ENCODE measurements at places on chromosomes 16 and 17.
A peak's percentile ranks its signal among the peaks of the same experiment; 100 is the strongest.

DNA sequence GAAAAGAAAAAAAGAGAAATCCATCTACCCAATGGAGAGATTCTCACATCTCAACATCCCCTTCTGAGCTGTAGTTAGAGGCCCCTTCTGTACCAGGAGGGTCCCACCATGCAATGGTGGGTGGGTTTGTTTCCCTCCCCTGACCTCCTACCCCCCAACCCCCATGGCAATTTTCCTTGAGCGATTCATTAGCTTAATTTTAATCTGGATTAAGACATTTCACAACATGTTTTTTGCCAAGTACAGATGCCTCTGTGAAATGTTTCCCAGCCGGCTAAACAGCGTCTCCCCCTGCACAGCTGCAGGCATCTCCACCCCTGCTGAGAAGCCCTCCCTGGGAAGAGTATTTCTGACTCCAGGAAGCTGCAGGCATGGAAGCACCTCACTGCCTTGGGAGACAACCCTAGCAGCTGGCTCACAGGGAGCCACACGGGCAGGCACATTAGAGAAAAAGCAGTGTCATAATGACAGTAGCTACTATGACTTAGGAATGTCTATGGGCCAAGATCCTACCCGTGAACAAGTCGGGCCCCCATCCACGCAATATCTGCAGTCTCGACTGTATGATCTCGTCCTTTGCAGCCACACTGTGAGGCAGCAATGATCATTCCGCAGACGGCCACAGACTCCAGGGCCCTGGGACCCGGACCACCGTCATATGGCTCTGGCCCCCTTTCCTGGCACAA is 117.3 kb downstream of the ADCY9 start:
- no peak for DNase-seq

DNA sequence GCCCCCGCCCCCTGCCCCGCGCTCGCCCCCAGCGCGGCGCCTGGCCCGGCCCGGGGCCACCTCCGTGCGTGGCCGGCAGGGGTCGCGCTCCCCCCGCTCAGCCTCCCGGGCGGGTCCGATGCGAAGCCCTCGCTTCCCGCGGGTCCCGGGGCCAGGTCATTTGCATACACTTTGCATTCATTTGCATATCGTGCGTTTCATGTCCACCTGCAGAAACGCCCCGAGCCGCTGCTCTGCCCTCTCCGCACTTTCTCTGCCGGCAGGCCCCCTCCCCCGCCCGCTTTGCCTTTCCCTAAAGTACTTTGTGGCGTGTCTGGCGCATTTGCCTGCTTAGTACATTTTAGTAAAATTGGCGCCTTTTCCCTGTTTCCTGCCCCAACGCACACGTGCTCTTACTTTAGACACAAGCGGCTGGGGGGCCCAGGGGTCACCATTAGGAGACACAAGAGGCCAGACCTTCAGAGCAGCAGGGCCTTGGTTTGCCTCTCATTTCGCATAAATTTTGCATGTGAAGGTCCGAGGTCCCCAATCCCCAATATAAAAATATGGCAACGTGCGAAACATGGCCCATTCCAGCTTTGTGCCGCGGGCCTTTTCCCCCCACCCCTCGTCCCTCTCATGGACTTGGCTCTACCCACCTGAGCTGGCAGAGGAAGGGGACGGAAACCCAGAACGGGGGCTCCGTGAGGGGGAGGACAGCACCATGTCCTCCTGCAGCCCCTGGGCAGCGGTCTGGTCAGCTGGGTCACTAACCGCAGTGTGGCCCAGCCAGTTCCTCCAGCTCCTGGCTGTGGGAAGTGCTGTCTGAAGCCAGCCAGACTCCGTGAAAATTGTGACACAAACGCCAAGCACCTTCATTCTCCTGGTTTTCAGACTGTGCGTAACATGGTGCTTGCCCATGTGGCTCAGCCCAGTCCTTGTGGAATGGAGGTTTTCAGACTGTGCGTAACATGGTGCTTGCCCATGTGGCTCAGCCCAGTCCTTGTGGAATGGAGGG is 34.8 kb downstream of the CBFA2T3 start:
- peak; percentile 70 for DNase-seq

DNA sequence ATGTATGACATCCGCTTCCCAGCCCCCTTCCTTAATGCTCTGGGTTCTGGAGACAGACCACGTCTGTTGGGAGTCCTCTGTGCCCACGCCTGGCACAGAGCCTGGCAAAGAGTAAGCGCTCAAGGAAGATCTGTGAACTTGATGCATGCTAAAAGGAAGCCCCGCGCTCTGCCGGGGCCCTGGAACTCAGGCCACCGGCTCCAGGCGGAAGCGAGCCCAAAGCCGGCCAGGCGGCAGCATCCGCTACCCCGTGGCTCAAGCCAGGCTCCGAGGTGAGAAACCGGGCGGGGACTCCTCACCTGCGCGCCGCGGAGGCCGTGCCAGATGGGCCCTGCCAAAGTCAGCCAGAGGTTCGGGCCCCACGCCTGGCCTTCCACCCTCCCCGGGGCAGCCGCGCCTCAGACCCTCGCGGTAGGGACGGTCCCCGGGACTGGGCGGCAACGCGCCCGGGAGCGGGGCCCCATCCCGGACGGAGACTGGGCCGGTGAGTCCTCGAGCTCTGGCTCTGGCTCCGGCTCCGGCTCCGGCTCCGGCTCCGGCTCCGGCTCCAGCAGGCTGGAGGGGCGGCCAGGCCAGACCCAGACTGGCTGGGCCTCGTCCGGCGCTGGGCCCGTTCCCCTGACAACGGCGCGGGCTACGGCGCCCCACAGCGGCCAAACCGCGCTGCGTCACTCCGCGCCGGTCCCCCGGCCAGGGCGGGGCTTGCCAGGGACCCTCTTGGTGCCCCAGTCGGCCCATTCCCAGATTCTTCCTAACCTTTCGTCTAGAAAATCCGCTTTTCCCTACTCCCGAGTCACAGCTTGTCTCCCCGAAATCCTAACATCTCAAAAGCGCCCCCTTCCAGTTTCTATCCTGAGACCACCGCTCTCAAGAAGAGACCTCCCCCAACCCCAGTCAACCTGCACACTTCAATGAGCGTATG is at the start of gene ZDHHC1:
Gene ZDHHC1 (minus strand): TSS at position 606 of the 922 bp plus-strand sequence. CDS start 8,702 bp downstream, outside the sequence.
- DNase-seq, result peak; percentile 82

GRCh38 chr16:27632216-27632615 is 82.3 kb downstream of the KATNIP start:
- DNase-seq, result no peak

DNA sequence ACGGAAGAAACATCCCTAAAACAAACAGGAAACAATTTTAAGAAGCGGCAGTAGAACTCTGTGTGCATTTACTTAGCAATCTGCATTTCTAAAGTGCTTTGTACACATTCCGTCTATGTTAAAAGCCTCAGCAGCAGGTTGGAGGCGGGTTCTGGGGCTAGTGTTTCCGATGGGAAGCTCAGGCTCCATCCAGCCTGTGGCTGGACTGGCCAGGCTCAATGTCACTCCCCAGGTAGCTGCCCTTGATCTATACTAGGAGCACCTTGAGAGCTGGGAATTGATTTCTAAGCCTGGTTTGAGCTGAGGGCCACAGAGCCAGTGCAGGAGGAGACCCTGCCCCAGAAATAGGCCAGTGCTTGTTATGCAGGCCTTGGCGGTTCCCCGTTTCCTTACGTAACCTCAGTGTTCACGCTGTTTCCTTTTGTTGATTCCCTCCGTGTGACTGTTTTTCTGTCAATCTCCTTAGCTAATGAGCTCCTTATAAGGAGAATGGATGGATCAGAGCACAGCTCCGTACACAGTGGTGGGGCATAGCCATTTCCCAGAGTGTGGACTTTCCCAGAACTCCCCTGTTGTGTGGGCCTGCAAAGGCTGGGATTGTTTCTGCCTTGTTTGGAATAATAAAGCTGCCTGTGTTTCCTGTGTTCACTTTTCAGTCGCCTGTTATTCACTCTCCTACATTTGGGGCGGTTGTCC is 21.4 kb downstream of the ADORA2B start:
- DNase-seq, result no peak

- peak; percentile 34 for DNase-seq
These were observed 8.4 kb downstream of the MPRIP start for GRCh38 chr17:17050346-17051345.

GRCh38 chr17:73240561-73240960 is 21.1 kb downstream of the CPSF4L start:
- no peak for DNase-seq

DNA sequence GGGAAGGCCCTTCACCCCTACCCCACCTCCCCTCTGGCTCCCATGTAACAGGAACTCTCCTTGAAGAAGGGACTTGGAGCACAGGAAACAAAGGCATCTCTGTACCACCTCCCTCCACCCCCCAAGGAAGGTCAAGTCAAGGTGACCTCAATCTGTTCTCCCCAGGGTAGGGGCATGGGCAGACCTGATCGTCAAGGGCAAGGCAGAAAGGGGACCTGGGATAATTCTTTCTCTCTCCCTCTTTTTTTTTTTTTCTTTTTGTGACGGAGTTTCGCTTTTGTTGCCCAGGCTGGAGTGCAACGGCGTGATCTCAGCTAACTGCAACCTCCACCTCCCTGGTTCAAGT is 4.3 kb upstream of the STAT5A start:
- no peak for DNase-seq

GRCh38 chr16:35252356-35252936 is 1793.0 kb downstream of the TP53TG3F start:
- DNase-seq, result no peak

GRCh38 chr17:34885076-34885475 is 76.2 kb downstream of the CCT6B start:
- DNase-seq, result no peak

DNA sequence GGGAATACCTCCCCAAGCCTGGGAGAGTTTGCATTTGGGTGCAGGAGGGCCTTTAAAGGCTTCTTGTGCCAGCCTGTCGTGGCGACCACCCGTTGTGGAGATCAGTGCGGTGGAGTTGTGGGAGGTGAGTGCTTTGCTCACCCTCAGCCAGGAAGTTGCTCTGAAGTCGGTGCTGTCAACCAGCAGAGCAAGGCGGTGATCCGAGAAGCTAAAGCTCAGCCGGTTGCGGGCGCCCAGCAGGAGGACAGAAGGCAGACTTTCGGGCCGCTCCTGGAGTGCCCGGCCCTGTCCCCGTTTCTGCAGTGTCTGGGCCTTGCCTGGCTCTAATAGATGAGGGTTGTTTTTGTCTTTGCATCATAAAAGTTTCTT is 1.4 kb downstream of the UBE2I start:
- no peak for DNase-seq

GRCh38 chr16:80691111-80691741 is 113.2 kb downstream of the CDYL2 start:
- no peak for DNase-seq

GRCh38 chr16:28025631-28026030 is 37.9 kb downstream of the GSG1L start:
- no peak for DNase-seq

DNA sequence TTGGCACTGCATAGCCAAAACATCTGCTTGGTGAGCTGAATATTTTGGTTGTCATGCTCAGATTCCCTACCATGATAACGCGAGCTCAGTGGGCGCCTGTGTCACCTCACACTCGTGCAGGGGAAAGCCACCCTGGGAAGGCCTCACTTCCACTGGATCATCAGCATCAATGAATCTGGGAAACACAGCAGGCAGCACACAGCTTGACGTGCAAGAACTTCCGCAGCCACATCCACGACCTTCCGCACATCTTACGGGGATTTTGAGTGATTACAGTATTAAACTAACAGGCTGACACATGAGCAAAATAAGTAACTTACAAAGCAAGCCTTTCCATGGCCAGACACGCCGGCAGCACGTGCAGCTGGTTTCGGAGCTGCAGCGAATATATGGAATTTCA is 54.7 kb upstream of the FOXF1 start:
- DNase-seq, result no peak

- no peak for DNase-seq
These were observed 11.7 kb downstream of the SAMD14 start for GRCh38 chr17:50118076-50118827.

DNA sequence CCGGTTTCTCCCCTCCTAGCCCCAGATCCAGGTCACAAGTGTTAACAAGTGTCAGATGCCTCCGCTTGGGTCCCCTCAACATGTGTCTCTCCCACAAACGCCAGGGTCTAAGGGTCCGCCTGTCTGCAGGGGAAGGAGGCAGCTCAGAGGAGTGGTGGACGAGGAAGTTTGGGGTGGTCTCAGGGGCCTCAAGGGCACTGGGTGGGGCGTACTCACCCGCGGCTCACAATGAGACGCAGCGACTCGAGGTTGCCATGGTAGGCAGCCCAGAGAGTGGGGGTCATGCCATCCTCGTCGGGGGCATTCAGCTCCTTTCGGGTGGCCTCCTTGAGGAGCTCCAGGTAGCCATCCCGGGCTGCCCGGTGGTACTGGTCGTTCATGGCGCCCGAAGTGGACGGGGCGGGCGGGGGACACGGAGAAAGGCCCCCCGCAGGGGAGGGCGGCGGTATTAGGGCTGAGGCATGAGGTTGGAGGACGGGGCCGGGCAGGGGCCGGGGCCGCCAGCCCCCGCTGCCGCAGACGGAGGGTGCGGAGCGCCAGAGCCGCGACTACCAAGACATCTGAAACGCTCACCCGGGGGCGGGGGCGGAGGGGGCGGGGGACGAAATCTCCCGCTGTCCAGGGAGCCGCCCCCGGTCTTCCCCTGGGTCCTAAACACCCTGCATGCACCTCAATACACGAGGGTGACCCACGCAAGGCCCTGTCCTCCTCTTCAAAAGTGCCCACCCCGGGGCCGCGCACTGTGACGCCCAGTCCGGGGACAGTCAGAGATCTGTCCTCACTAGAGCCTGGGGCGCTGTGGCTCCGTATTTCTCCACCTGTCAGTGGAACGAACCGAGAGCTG is at the start of gene USH1G:
Gene USH1G (minus strand): TSS at position 562 of the 844 bp plus-strand sequence. CDS start 182 bp downstream, at position 380.
- no peak for DNase-seq

GRCh38 chr16:28196387-28196987 is 15.3 kb downstream of the XPO6 start:
- no peak for DNase-seq

- DNase-seq, result no peak
These were observed 7.4 kb downstream of the RPL13 start for GRCh38 chr16:89567656-89568594.

- no peak for DNase-seq
These were observed 2.9 kb upstream of the EMP2 start for GRCh38 chr16:10583269-10583668.

GRCh38 chr16:22340945-22341344 is 33.5 kb downstream of the CDR2 start:
- DNase-seq, result no peak

DNA sequence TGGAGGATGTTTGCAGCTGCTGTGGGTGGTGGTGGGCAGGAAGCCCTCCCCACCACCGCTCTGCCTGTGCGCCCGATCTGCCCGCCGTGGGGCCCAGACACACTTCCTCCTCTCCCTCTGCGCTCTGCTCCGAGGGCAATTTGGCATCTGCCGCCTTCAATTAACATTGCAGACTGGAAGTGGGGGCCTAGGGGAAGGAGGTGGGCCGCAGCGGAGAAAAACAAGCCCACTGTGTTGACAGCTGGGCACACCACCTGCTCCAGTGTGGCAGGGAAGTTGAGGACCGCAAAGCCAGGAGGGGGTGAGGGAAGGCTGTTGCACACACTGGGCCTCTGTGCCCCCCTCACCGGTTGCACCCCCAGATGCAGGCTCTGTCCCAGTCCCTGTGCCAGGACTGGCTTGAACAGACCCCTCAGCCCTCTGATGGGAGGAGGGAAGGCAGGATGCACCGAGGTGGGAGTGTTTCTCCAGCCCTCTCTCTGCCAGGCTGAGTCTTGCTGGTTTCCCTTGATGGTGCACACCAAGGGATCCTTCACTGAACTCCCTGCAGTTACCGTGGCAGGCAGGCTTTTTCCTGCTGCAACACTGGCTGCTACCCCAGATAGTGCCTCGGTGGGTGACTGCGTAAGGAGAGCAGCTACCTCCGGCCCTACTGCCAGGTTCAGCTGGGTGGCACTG is 72.8 kb upstream of the MED9 start:
- peak; percentile 86 for DNase-seq

Data from Peyer's patch (tissue), 4 donors.